ENCODE measurements at places on chromosomes 4 and X. TPM values are rescaled to one million over a fixed set of nuclear protein-coding genes. Genes with fewer than 3 reads are reported as not detected.

GRCh38 chr4:87260477-87260876 is 40.1 kb upstream of the KLHL8 start:
- DNase-seq, result no peak

DNA sequence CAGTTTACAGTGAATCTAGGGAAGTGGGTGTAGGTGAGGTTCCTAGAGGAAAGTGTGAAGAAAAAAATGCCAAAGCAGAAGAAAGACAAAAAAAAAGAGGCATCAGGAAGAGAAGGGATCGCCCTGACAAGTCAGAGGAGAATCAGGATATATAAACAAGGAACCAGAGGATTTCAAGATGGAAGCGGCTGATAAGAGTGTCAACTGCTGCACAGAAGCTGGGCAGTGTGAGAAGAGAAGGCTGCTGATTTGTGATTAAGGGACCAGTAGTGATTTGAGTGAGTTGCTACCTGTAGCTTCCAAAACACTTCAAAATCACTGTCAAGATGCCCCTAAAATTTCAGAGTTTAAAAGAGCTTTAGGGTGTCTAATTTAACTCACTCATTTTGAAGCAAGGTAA is 258.2 kb downstream of the PPP3CA start:
- no peak for DNase-seq

DNA sequence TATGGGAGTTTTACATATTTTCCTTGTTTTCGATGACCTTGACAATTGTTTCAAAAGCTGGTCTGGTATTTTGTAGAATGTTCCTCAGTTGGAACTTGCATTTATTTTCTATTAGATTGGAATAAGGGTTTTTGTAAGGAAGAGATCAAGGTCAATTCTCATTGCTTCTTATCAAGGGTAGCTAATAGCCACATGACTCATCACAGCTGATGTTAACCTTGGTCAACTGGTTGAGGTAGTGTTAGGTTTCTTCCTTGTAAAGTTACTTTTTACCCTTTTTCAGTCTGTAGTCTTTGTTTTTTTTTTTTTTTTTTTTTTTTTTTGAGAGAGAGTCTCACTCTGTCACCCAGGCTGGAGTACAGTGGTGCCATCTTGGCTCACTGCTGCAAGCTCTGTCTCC is 257.2 kb downstream of the SNCA start:
- no peak for DNase-seq

DNA sequence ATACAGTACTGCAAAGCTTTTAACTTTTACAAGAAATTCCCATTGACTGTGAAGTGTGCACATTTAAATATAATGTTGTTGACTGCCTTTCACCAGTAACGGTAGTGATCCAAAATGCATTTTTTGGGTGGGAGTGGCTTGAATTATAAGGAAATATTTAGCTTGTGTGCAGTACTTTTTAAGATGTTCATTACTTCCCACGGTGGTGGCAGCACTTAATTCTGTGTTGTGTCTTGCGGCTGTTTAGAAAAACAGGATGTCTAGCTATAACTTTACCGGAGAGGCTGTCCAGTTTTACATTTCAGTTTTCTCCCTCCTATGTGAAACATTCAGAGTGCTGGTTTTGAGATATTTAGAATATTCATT is 1.7 kb downstream of the TMEM131L start:
- peak; percentile 11 for DNase-seq

GRCh38 chrX:43718546-43718945 is 62.4 kb downstream of the MAOA start:
- DNase-seq, result no peak

DNA sequence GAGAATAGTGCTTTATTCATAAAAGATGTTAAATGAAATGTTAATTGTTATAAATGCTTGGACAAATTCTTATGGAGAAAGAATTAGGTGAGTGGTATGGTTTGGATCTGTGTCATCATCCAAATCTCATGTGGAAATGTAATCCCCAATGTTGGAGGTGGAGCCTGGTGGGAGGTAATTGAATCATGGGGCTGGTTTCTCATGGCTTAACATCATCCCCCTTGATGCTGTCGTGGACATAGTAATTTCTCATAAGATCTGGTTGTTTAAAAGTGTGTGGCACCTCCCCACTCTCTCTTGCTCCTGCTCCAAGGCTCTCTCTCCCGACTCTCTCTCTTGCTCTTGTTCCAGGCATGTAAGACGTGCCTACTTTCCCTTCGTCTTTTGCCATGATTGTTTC is 22.5 kb downstream of the GYPE start:
- DNase-seq, result no peak

DNA sequence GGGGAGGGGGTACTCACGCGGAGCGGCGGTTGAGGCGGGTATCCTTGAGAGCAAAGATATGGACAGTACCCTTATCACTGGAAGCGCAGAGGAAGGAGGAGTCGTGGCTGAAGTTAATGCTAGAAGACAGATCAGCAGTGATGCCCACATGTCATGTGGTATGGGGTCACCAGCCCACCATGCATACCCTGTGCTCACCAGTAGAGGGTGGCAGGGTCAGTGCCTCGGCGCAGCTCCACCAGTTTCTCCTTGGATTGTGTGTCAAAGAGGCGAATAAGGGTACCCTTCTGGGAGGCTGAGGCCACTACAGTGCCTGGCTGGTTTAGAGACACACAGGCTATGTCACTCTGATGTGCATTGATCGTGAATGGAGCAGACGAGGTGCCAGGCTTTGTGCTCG is 1.5 kb upstream of the PRAF2 start:
- DNase-seq, result no peak

- no peak for DNase-seq
Measured at GRCh38 chr4:55912249-55912648, 36.5 kb upstream of the CEP135 start.

DNA sequence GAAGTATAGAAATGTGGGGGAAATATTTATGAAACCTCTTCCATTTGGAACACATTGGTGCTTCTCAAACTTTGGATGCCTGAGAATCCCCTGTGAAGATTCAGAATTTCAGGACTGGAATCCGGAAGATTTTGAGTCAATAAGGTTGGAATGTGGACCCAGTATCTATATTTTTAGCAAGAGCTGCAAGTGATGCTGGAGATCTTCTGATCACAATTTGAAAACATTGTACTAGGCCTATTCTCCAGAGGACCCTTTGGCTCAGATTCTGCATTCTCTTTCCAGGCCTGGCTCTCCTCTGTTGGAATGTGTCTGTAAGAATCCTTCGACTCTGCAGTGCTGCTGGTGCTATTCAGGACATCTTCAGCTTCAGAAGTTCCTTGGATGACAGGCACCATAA is 2.4 kb upstream of the PKD2 start:
- DNase-seq, result no peak

GRCh38 chrX:26352891-26353430 is 137.0 kb downstream of the MAGEB5 start:
- DNase-seq, result no peak

GRCh38 chr4:124710911-124711310 is 1.6 kb downstream of the ANKRD50 start:
- DNase-seq, result peak; percentile 47

GRCh38 chr4:72394012-72394663 is 174.9 kb downstream of the ADAMTS3 start:
- DNase-seq, result no peak

DNA sequence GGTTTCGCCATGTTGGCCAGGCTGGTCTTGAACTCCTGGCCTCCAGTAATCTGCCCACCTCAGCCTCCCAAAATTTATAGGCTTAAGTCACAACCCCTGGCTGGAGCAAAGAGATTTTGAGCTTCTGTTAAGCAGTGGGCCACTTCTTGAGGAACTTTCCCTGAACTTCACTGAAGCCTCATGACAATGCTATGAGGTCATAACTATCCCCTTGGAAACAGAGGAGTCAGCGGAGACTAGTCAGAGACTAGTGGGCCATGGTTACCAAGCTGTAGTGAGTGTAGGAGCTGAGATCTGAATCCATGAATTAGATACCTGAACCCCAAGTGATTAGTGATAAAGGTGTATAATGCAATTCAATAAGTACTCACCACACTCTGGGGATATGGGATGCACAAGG is 145.1 kb upstream of the MSX1 start:
- no peak for DNase-seq

GRCh38 chrX:148659481-148659880 is 159.1 kb downstream of the AFF2 start:
- DNase-seq, result no peak

- DNase-seq, result peak; percentile 62
Measured at GRCh38 chrX:15143050-15143824, 126.6 kb downstream of the ASB9 start.

DNA sequence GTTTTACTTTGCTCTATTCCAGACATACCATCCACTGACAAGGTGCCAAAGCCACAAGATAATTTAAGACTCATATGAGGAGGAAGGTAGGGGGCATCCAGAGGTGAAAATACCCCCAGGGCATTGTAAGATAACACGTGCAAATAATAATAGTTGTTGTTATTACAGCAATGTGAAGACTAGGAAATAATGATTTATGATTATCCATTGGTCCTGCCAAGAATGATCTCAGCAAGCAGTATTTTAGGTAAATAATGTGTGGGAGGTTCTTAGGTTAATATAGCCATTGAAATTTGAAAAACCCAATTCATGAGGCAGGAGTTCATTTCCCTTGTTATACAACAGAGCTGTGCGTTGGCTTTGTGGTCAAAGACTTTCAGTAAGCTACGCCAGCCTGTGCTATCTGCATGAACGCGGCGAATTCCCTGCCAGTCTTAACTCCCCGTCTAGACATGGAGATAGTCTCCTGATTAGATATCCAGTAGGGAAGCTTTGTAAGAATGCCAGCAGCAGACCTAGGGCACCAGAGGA is 47.2 kb upstream of the MXRA5 start:
- no peak for DNase-seq

- no peak for DNase-seq
Measured at GRCh38 chrX:44723426-44723825, 120.4 kb upstream of the DUSP21 start.

DNA sequence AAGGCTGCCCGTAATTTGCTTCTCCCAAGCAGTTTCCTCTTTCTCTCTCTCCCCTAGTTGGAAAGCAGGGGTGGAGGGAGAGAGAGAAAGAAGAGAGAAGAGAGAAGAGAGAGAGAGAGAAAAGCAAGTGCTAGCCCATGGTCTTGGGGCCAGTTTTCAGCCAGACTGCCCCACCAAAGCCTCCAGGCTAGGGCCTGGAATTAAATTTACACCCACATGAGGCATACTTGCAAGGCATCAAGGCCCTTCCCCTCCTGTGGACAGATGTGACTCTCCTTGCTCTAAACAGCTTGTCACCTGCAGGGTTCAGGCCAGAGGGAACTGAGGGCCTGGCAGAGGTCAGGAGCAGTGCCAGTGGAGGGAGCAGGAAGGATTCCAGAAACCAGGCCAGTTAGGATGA is 1.7 kb upstream of the CXCR3 start:
- DNase-seq, result no peak

GRCh38 chrX:19886883-19887531 is 393 bp downstream of the SH3KBP1 start:
- DNase-seq, result peak; percentile 8

DNA sequence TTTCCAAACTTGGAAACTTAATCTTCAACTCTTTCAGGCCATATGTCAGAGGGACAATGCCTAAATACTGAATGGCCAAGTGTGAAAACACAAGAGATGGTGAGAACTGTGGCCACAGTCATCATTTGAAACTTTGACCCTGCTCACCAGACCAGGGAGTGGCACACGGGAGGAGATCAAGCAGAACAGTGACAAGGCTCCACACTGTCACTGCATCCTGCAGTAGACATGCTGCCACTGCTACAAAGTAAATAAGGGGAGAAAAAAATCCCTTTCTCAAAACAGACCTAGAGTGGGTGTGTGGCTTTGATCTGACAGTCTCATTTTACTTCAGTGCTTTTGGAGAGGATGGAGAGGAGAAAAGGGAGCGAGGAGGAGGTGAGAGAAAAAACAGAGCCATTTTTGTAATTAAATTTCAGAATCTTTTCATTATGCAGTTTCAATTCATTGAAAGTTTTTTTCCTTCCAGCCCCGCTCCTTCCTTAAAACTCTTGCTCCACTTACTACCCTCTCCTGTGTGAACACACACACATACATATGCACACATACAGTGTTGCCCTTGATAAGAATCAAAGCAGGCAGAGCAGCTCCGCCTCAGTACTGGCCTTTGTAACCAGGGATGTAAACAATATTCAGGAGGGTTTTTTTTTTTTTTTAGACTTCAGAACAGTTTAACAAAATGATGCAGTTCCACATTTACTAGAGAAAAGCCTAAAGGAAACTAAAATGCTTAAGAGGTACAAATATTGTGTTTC is 34.4 kb downstream of the NEXMIF start:
- DNase-seq, result no peak

- no peak for DNase-seq
Measured at GRCh38 chr4:108345862-108346817, 177.4 kb upstream of the LEF1 start.

DNA sequence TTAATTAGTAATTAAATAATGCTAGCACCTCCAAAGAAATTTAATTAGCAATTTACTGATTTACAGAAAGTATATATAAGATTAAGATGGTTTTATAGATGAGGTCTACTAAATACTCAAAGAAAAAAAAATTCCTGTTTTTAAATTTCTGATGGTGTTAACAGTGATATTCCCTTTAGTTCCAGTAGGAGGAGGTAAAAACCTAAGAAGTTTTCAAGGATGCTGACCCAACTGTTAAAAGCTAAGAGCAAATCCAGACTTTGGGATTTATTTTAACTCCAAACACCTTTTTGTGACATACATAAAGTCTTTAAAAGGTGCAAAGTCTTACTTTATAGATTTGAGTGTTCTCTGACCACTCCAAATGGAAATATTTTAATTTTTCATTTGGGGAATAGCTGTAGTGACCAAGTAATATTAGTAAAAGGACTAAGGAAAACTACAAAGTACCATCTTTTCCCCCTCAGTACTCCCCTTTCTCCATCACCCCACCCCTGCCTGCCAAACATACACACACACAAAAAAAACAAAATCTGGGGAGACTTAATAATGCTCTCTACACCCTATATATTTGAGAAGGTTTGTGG is 34.2 kb upstream of the CSN1S1 start:
- no peak for DNase-seq

GRCh38 chrX:19761554-19762295 is 125.7 kb downstream of the SH3KBP1 start:
- no peak for DNase-seq

DNA sequence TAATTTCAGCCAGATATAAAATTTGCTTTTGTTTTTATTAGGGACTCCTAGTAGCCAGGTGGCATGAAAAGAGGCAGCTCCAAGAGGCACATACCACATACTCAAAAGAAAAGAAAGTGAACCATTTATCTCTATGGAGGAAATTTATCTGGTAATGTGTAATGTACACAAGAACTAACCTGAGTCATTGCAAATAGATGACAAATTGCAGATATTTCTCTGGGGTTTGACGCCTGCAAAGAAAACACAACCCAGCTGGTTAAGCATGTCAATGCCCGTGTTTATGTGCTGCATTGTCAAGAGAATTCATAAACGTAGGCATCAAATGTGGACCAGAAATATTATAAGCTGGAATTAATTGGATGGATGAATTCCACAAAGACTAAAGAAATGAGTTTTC is 46.9 kb upstream of the PHKA2 start:
- DNase-seq, result no peak

- peak; percentile 20 for DNase-seq
Measured at GRCh38 chr4:6855692-6856297, 53.8 kb upstream of the TBC1D14 start.

Gene STK32B
- 24.2 TPM for total RNA-seq

Gene XAGE1A
- total RNA-seq, result not detected

Gene PDLIM3
- 113 TPM for total RNA-seq

Gene CISD2
- 23.0 TPM for total RNA-seq

Gene PAGE4
- total RNA-seq, result not detected

Gene C4orf50
- total RNA-seq, result under 0.01 TPM

Gene FAM241A
- total RNA-seq, result 19.2 TPM

Gene EDNRA
- total RNA-seq, result 0.19 TPM

Gene AMOT
- 2.0 TPM for total RNA-seq

Gene APEX2
- total RNA-seq, result 12.6 TPM

Gene SPACA5
- not detected for total RNA-seq

Gene UGT2B7
- total RNA-seq, result 0.09 TPM
